CD8-positive, alpha-beta memory T cell (primary cell): ENCODE measurements at places on chromosomes 12 and 14. TPM values are rescaled to one million over a fixed set of nuclear protein-coding genes. Genes with fewer than 3 reads are reported as not detected.

The OR6C68 gene
- not detected for total RNA-seq

The OTX2 gene
- not detected for total RNA-seq

The SLC22A17 gene
- 2.8 TPM for total RNA-seq

The FIGNL2 gene
- total RNA-seq, result 0.70 TPM

The KRT8 gene
- 0.46 TPM for total RNA-seq

The PPP4R4 gene
- total RNA-seq, result 1.8 TPM

The DDX24 gene
- total RNA-seq, result 274 TPM

The GPR84 gene
- total RNA-seq, result 0.15 TPM

The ANO2 gene
- total RNA-seq, result not detected

The SERPINA10 gene
- not detected for total RNA-seq

GRCh38 chr12:126734710-126735109 is 1532.3 kb upstream of the TMEM132C start:
- DNase-seq, result no peak

- no peak for DNase-seq
Measured at GRCh38 chr14:84084056-84084630, 1445.8 kb upstream of the FLRT2 start.

GRCh38 chr12:120710805-120711296 is 593 bp downstream of the UNC119B start:
- no peak for DNase-seq

GRCh38 chr14:102690509-102691286 is 86.6 kb upstream of the TRAF3 start:
- DNase-seq, result no peak

GRCh38 chr12:52558781-52559445 is 6.0 kb upstream of the KRT71 start:
- DNase-seq, result no peak

DNA sequence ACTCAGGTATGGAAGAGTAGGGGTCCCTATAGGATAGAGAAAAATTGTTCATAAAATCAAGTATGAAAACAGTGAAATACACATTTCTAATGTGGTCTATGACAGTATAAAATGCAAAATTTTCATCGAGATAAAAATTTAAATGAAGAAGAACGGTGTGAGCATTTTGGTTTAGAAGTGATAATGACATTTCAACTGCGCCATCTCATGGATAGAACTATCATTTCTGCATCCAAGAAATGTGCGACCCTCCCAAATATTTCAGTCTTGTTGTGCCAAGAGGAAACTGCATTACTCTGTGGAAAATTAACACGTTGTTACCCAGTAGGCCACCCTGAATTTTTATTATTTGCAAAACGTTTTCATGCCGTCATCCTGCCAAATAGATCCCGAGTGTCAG is 108.8 kb downstream of the CRACR2A start:
- no peak for DNase-seq

- DNase-seq, result no peak
Measured at GRCh38 chr12:114704096-114704495, 20.1 kb upstream of the TBX3 start.

GRCh38 chr12:95943330-95943842 is at the start of gene AMDHD1:
TSS of gene AMDHD1 (plus strand) at chr12:95943331. CDS start at chr12:95943399, 68 bp downstream.
- DNase-seq, result peak; percentile 57

DNA sequence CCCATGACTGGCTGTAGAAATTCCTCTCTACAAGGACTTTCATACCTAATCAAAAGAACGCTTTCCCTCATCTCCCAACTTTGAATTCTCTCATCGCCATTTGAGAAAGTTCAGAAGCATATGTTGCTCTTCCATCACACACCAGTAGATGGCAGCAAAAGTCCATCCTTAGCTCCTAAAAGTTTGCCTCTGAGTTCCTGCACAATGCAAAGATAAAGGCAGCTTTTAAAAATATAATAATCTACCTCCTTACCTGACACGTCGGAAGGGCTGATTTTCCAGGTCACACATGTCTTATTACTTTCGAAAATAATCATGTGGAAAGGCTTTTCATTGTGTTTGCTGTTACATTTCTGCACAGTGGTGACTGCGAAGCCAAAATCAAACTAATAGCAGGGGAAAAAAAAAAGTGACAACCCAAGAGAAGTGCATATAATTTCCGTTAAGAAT is 456.7 kb upstream of the SEL1L start:
- peak; percentile 4 for DNase-seq

GRCh38 chr14:102315121-102315520 is 4.4 kb upstream of the ZNF839 start:
- no peak for DNase-seq

DNA sequence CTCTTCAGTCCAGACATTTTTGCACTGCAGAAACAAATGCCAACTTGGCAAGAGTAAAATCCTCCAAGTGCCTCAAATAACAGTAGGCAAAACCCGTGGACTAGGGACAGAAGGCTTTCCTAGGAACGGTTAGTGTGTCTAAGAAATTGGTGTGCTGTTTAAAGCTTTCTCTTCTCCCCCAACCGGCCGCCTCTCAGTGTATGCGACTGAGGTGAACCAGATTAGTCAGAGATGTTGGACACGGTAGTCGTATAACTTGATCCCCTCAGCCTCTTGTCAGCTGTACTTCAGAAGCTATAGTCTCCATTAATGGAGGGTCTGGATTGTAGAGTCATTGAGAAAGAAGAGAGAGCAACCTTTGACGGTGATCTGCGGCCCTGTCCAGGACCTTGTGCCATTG is 21.7 kb downstream of the PPFIBP1 start:
- DNase-seq, result no peak

DNA sequence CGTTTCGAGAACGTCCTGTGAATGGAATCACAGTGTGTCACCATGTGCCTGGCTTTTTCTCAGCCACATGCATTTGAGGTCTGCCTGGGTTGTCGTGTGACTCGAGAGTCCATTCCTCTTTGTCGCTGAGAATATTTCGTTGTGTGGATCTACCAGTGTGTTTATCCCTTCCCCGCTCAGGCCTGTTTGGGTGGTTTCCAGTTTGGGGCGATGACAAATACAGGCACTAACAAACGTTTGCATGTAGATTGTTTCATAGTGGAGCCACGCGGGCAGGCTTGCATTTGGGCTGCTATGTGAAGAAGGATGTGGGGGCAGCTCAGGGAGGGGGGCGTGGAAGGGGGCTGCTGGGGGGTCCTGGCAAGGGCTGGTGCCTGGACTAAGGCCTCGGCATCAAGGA is 14.1 kb downstream of the RIN3 start:
- DNase-seq, result no peak

- DNase-seq, result no peak
Measured at GRCh38 chr14:99929601-99930000, 135.6 kb upstream of the EVL start.

DNA sequence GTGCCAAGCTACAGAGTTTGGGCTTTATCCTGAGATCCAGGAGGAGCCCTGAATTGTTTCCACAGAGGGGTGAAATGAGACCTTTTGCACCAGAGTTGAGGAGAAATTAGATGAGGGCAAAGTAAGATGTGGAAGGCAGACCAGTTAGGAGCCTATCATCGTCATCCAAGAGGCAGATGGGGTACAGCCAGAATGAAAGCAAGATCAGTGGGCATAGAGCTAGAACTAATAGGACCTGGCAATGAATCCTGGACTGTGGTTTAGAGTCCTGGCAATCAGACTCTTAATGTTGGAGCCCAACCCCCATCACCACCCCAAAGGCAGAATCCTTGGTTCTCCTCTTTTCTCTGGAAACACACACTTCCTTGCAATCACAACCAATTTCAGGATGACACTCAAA is 166.6 kb upstream of the HMGA2 start:
- no peak for DNase-seq

DNA sequence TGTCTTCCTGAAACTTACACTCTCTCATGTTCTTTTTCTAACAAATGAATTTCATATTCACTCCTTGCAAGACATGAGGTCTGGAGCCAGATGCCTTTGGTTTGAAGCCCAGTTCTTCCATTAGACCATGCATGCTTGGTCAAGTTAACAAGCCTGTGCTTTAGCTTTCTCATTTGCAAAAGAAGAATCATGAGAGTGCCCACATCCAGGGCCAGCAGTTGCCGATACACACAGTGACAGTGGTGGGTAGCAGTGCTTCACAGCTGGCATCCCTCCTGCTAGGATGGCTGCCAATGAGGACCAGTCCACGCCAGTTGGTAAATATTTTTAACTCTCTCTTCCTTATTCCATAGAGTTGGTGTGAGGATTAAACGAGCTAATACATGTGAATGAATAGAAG is 163.1 kb downstream of the PHLDA1 start:
- no peak for DNase-seq

- no peak for DNase-seq
Measured at GRCh38 chr14:82067221-82067875, 533.7 kb upstream of the SEL1L start.

- DNase-seq, result no peak
Measured at GRCh38 chr14:73620268-73620667, 8.0 kb downstream of the ACOT6 start.

DNA sequence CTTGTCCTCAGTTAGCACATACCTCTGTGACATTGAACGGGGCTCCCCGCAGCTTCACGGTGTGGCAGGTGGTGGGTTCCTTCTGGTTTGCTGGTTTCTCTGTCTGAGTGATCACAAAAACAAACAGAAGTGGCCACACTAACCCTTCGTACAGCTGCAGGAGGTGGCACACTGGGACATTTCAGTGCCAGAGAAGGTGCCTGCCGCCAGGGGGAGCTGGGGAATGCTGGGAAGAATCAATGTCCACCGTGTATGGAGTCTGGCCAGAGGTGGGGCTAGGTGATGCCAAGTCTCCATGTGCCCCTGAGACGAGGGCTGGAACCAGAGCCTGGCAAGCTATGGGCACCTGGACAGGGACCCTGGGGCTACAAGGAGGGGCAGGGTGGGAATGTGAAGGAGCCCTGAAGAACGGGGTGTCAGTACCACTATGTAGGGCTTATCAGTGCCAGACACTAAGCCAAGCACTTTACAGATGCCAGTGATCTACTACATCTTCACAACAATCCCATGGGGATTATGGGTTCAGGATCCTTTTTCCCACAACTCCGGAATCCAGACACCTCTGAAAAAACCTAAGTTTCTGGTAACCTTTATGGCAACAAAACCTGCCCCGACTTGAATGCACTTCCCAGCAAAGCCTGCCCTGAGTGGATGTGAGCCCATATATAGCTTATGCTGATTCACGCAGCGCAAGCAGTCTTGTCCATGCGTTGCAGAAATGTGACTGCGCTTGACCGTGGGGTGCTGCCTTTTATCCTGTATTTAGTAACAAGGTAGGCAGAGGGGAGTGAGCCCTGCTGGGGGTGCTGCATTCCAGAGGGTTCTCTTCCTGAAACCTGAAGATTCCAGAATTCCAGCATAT is 10.8 kb downstream of the RBM19 start:
- no peak for DNase-seq

DNA sequence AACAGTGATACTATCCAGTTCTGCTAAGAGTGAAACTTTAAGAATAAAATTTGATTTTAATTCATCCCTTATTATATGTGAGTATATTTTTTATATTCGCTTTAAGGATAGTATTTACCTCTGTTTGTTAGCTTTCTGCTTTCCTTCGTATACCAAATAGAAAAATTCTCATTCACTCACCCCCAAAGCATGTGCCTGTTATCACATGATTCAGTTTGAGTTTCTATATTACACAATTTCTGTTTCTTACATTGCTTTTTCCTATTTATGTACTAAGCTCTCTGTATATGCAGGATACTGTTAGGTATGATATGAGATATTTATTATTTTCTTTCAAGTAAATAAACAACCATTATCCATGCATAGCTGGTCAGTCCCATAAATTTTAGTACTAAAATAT is 275.2 kb downstream of the FBXL14 start:
- no peak for DNase-seq

GRCh38 chr12:52645120-52645761 is 6.8 kb downstream of the KRT2 start:
- peak; percentile 76 for DNase-seq

- no peak for DNase-seq
Measured at GRCh38 chr12:228846-229200, 14.9 kb upstream of the SLC6A12 start.

GRCh38 chr14:81199084-81199483 is 21.7 kb downstream of the GTF2A1 start:
- DNase-seq, result no peak

DNA sequence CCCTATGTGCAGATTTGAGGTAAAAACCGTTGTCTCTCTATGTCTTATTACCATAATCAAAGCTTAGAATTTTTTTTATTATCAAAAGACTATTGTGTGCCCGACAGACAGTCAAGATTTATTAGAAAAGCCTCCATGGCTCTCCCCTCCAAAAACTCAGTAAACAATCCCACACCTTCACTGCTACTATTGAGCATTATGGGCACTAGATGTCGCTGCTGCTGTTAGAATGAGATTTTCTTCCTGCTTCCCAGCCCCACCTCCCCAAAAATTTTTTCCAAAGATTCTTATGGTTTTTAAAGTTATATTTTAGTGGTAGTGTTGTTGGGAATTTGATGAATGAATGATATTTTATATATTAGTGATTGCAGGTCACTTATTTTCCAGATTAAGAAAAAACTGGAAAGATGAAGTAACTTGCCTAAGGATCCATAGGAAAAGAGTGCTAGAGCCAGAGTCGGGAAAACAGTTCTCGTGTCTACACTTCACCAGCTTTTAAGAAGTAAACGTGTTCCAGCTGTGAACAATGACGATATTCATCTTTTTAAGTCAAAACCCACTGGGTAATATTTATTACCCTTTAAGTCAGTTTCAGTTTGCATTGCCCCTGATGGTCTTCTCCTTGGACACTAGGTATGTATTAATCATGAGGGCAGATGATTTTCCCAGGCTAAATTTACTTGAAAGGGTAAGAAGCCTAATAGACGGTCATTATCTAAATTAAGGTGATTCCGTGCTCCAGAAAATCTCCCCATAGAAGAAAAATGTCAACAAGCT is 12.2 kb upstream of the FOXG1 start:
- no peak for DNase-seq

GRCh38 chr14:76866456-76866855 is 40.2 kb downstream of the LRRC74A start:
- no peak for DNase-seq

GRCh38 chr12:31528095-31528494 is 62.8 kb downstream of the DENND5B start:
- no peak for DNase-seq

DNA sequence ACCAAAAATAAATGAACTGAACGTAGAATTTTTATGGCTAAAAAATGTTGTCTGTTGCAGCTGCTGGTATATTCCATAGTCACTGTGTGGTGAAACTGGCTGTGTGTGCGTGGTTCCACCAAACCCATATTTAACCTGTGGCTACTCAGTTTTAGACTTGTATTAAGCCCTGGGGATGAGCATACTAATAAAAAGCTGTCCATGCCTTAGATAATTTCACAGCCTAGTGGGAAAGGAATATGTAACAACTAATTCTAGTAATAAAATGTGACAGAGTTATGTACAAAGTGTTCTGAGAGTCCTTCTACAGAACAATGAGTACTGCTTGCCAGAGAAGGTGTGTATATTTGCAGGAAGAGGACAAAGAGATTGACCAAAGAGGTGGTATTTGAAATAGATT is 125.5 kb downstream of the TMTC3 start:
- DNase-seq, result no peak

GRCh38 chr14:33647385-33647786 is 303.5 kb downstream of the EGLN3 start:
- no peak for DNase-seq

DNA sequence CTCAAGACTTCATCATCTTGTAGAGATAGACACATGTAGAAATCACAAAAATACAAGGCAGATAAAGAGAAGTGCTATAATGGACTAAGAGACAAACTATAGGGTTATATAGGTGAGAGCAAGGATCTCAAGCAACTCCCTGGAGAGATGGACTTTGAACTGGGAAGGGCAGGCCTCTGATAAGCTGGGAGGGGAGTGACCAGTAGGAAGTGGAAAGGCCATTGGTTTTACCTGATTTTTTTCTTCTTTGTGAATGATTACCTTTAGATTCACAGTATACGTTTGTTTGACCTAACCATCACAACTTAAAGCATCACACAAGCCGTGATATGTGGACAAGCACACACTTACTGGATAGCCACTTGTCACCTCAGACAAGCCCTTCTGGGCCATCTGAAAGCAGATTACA is 5.2 kb upstream of the TEP1 start:
- DNase-seq, result no peak
